ENCODE measurements at places on chromosomes 11 and 22.

- DNase-seq: no peak
Measured at GRCh38 chr11:24531528-24531927, 34.7 kb downstream of the LUZP2 start.

- no peak for DNase-seq
Measured at GRCh38 chr22:23325183-23325582, 144.9 kb downstream of the BCR start.

- no peak for DNase-seq
Measured at GRCh38 chr11:2305140-2305778, 3.4 kb downstream of the TSPAN32 start.

- DNase-seq: no peak
Measured at GRCh38 chr11:33237039-33237597, 20.1 kb upstream of the HIPK3 start.

All from right renal cortex interstitium (tissue), 3 donors.